Osteoblast (primary cell): ENCODE measurements at places on chromosomes 1 and 21. TPM values are rescaled to one million over a fixed set of nuclear protein-coding genes. Genes with fewer than 3 reads are reported as not detected.

GRCh38 chr1:59502009-59502691, 205.3 kb downstream of the FGGY start:
- no peak overlapping the region for H3K27ac ChIP-seq
- no peak for DNase-seq
- no peaks in the 10 kb centered on the region for H3K36me3 ChIP-seq
- H3K4me3 ChIP-seq, result no peak overlapping the region

- H3K36me3 ChIP-seq, result no peaks in the 10 kb centered on the region
- H3K4me1 ChIP-seq, result peaks cover 11% of the 10 kb centered on the region
- H3K4me3 ChIP-seq, result no peak overlapping the region
- DNase-seq, result no peak
- no peak overlapping the region for H3K27ac ChIP-seq
Measured at GRCh38 chr21:45386336-45386727, 18.6 kb upstream of the COL18A1 start.

DNA sequence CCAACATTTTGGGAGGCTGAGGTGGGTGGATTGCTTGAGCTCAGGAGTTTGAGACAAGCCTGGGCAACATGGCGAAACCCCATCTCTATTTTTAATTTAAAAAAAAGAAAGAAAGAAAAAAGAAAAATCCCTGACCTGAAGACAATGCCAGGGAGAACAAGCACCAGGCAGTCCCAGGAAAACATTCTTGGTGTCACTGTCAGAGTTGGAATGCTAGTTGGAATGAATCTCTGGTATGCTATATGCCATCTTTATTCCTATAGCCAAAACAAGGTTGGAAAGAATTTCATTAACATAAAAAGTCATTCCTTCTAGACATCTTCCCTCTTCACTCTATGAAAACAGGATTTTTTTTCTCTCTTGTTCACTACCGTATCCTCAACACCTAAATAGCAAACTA, 2.8 kb downstream of the DNAJC8 start:
- H3K4me3 ChIP-seq, result no peak overlapping the region
- H3K36me3 ChIP-seq, result peaks cover 45% of the 10 kb centered on the region
- no peak overlapping the region for H3K27ac ChIP-seq
- no peaks in the 10 kb centered on the region for H3K27me3 ChIP-seq

Gene OR14K1
- 0.36 TPM in 1 of 2 replicates, not detected in the other for total RNA-seq
